ENCODE measurements at places on chromosomes 2 and 18.

DNA sequence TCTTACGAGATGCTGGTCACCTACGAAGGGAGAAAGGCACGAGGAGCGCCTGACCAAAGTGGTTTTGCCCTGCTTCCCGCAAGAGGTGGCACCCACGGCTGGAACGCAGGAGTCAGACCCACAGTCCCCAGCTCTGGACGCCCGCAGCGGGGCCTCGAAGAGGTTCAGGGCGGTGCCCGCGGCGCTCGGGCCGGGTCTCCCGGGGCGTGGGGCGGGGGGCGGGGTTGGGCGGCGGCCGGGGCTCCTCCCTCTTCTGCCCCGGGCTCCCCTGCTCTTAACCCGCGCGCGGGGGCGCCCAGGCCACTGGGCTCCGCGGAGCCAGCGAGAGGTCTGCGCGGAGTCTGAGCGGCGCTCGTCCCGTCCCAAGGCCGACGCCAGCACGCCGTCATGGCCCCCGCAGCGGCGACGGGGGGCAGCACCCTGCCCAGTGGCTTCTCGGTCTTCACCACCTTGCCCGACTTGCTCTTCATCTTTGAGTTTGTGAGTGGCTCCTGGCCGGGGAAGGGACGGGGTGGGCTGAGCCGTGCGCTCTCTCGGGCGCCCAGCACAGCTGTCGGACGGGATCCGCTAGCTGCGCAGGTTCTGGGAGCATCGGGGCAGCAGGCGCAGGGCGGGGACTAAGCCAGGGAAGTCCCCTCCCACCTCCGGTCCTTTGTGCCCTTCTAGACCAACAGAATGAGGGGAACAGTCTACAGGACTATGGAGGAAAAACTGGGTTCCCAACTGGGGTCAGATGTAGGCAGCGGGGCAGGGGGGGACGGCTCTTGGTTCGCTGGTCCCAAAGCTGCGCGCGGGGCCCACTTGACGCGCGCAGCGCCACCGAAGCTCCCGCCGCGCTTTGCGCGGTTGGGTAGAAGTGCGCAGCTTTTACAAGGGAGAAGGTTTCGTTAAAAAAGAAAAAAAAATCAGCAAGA is at the start of gene MAL:
Gene MAL, plus strand, starts transcription at position 303 of the 914 bp plus-strand sequence. Its CDS starts 85 bp downstream, at position 388.
- DNase-seq = no peak

- DNase-seq = no peak
Measured at GRCh38 chr2:224403657-224404056, 1.8 kb upstream of the FAM124B start.

DNA sequence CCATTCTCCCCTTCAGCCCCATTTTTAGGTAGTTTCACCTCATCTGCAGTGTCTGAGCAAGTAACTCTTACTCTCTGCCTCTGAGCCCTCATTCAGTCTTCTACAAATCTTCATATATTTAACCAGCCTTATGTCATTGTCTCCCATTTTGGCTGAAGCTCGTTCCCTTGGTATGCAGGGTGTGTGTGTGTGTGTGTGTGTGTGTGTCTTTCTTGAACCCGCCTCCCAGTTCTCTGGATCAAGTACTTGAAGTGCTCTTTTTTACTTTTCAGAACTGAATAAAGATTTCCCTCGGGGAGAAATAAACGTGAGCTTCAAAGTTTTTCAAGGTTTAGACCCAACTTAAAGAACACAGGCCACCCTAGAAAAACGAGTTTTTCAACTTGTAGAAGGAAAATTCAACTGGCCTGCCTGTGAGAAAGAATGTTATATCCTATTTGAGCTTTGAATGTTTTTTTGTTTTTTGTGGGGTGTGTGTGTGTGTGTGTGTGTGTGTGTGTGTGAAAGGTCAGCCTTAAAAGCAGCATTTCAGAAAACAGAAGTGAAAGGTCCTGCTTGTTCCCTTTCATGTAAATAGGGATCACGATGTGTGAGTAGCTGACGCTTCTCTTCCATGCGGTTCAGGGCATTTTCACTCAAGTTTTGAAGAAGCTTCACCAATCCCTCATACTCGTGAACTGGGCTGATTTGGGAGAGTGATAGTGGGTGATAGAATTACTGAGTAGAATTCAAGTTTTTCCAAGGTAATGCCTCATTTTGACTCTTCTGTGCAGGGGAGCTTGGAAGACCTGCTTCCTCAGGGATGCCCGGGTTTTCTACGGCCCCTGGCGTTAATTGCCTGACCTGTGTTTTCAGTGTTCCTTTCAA is 50.6 kb upstream of the EML6 start:
- DNase-seq = no peak

DNA sequence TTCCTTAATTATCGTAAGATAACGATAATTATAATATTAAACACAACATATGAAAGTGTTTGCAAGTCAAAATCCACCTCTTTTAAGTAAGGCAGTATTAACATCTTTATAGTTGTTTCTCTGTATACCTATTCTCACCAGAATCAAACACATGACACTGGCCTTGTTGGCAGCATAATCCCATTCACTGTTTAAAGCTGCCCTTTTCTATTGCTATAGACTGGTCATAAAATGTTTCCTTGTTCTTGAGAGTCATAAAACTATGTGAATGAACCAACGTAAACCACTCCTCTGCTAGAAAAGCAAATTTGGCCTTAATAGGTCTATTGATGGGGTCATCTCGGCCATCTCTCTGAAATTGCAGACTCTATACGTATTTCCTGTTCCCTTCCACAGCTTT is 293.1 kb downstream of the SLC8A1 start:
- no peak for DNase-seq

DNA sequence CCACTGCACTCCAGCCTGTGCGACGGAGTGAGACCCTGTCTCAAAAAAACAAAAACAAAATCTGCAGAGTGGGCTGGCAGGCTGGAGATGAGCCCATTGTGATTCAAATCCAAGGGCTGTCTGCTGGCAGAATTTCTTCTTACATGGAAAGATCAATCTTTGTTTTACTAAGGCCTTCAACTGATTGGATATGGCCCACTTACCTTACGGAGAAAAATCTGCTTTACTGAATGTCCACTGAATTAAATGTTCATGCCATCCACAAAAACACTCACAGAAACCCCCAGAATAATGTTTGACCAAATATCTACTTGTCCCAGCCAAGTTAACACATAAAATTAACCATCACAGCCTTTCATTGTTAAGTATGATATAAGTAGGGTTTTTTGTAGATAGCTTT is 8.3 kb upstream of the FMNL2 start:
- DNase-seq = no peak

- no peak for DNase-seq
Measured at GRCh38 chr2:23801396-23801795, 125.5 kb downstream of the ATAD2B start.

All from SK-N-DZ (cell line).